ENCODE measurements at places on chromosomes 6 and 20. TPM values are rescaled to one million over a fixed set of nuclear protein-coding genes. Genes with fewer than 3 reads are reported as not detected.

DNA sequence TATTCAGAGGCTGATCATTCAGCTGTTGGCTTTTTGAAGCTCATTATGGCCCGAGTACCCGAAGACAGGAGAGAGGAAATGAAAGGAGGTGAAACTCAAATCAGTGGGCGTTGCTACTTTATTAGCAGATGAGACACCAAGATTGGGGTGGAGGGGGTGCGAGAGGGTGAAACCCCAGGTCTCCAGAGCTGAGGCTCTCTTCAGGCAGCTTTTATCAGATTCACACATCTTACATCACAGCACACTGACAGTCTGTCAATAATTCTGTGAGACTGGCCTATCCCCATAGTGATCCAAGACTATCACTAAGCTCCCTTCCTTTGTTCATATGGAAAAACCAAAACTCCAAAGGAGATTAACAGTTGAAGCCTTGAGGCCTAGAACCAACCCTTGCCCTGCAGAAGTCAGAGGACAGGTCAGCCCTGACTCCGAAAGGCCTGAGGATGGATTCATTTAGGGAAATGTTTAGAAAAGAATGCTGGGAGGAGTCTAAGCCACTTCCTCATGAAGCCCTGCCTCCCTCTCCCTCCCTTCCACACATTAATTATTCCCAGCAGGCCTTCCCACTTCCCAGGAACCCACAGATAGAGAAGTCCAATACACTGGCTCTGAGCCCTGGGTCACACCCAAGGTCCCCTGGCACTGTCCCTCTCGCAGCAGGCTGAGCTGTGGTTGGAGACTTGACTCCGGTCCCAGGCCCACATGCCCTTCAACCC, 23.2 kb downstream of the TRERF1 start:
- no peak overlapping the region for H3K4me3 ChIP-seq
- no peaks in the 10 kb centered on the region for H3K27me3 ChIP-seq
- no peak overlapping the region for H3K27ac ChIP-seq
- DNase-seq: no peak
- H3K36me3 ChIP-seq: no peaks in the 10 kb centered on the region
- H3K4me1 ChIP-seq: peaks cover 6% of the 10 kb centered on the region

- no peaks in the 10 kb centered on the region for H3K4me1 ChIP-seq
- H3K27me3 ChIP-seq: no peaks in the 10 kb centered on the region
- no peak for DNase-seq
- H3K27ac ChIP-seq: no peak overlapping the region
- H3K36me3 ChIP-seq: no peaks in the 10 kb centered on the region
- no peak overlapping the region for H3K4me3 ChIP-seq
Observed at GRCh38 chr20:46192376-46192944, 74.3 kb downstream of the CD40 start.

DNA sequence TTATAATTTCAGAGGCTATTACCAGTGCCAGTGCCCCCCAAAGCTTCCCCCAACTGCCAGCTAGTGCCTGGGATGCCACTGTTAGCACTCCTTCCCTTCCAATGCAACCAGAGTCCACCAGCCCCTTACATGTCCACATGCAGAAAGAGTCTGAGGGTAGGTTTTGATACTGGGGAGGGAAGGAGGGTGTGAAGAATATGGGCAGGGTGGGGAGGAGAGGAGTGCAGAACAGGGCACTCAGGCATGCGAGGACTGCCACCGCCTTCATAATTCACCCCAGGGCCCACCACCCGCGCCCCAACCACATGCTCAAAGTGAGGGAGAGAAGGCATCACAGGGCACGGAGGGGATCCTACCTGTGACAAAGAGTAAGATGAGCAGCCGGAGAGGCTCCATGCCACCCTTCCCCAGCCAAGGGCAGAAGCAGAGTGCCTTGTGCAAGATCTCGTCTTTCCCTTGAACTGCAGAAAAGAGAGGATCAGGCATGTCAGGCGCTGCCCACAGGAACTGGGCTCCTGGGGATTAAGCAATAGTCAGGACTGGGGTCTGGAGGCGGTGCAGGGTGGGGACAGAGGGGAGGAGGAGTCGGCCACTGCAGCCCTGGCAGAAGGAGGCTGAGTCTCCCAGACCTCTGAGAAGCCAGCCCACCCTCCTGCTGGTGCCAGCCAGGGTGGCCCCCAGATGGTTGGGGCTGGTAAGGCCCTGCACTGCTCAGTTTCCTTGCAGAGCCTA, at the start of gene TREM2:
TREM2 (minus strand) TSS at position 430 of the 732 bp plus-strand sequence; CDS start at position 396, 34 bp downstream.
- no peak within 1 kb of the TSS for H3K27ac ChIP-seq
- DNase-seq: no peak
- no peaks in the 10 kb centered on the region for H3K4me1 ChIP-seq
- no peaks in the 10 kb centered on the region for H3K27me3 ChIP-seq
- H3K4me3 ChIP-seq: peak within 1 kb of the TSS; percentile 45

DNA sequence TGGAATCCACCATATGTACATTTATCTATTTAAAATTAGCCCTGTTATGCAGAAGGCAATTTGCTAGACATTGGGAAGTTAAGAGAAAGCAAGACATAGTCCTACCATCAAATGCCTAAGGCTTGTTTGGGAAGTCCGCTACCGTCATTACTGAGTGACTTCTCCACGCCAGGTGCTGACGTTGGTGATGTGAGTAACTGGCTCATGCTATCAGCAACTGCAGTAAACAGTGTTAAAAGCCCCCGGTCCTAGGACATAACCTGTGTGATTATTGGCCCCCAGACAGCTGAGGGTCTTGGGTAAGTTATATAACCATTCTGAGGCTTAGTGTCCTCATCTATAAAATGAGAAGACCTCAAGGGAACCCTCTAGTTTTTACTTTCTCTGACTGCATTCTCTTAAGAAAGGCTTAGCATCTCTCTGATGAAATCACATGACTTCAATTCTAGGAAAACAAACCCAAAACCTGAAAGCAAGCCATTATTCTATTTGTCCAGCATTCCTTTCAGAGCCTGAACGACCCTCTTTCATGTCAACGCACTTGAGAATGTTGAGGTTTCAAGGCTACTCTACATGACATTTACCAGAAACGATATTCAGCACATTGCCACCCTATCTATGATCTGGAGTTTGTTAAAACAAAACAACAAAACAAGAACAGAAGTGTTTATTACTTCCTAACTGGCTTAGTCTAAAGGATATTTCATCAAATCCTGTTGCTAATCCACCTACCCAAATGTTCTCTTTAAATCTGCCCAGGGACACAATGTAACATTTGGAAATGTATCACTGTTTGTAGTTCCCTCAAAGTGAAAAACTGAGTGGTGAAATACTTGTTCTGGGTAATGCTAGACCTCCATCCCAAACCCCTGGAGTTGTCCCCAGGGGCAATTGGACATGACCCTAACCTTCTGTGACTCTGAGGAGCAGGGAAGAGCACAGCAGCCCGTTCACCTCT, 133.8 kb downstream of the BTBD3 start:
- H3K36me3 ChIP-seq: no peaks in the 10 kb centered on the region
- H3K27ac ChIP-seq: no peak overlapping the region
- H3K4me1 ChIP-seq: no peaks in the 10 kb centered on the region
- H3K4me3 ChIP-seq: no peak overlapping the region
- no peaks in the 10 kb centered on the region for H3K27me3 ChIP-seq

DNA sequence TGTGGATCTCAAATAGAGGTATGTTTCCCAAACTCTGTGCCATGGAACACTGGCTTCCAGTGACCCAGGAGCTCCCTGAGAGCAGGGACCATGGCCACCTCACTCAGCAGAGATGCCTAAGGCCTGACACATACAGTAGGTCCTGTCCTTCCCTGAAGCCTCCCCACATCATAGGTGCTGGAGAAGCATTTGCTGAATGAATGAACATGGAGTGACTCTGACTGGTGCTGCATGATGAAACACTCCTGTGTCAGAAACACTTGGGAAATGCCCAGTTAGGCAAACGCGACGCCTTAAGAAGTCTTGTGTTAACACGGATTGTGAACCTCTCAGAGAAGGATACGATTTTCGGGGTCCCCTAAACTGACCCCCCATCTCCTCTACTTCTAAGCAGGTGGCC, 14.3 kb downstream of the SLA2 start:
- no peak for DNase-seq
- no peaks in the 10 kb centered on the region for H3K27me3 ChIP-seq
- no peaks in the 10 kb centered on the region for H3K4me1 ChIP-seq
- H3K4me3 ChIP-seq: no peak overlapping the region

MOG gene
- not detected for total RNA-seq

DNA sequence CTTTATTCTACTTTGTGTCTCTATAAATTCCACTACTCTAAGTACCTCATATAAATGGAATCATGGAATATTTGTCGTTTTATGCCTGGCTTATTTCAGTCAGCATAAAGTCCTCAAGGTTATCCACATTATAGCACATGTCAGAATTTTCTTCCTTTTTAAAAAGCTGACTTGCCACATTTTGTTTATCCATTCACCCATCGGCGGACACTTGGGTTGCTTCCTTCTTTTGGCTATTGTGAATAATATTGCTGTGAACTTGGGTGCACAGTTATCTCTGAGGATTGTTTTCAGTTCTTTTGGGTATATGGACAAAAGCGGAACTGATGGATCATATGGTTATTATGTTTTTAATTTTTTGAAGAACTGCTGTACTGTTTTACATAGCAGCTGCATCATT, 39.1 kb upstream of the ME1 start:
- no peak overlapping the region for H3K27ac ChIP-seq
- H3K27me3 ChIP-seq: no peaks in the 10 kb centered on the region
- no peaks in the 10 kb centered on the region for H3K4me1 ChIP-seq
- no peaks in the 10 kb centered on the region for H3K36me3 ChIP-seq
- DNase-seq: no peak

RIPK1 gene
- total RNA-seq: 17.2 TPM

GGTLC1 gene
- total RNA-seq: not detected

DNA sequence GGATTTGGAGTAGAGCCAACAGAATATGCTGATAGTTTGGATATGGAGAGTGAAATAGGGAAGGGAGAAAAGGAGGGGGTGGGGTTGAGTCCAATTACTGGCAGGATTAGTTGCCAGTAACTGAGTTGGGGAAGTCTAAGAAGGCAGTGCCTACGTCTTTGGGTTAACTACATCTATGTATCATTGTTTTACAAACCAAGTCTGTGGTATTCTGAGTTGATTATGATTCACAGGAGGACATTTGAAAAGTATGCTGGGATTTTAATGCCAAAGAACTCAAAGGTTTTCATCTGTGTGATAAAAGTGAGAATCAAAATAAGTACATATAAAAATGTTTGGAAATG, 14.7 kb downstream of the DSE start:
- H3K27ac ChIP-seq: peak overlapping the region; percentile 64
- no peak for DNase-seq
- no peaks in the 10 kb centered on the region for H3K27me3 ChIP-seq
- no peaks in the 10 kb centered on the region for H3K36me3 ChIP-seq
- H3K4me1 ChIP-seq: peaks cover 37% of the 10 kb centered on the region
- no peak overlapping the region for H3K4me3 ChIP-seq

DNA sequence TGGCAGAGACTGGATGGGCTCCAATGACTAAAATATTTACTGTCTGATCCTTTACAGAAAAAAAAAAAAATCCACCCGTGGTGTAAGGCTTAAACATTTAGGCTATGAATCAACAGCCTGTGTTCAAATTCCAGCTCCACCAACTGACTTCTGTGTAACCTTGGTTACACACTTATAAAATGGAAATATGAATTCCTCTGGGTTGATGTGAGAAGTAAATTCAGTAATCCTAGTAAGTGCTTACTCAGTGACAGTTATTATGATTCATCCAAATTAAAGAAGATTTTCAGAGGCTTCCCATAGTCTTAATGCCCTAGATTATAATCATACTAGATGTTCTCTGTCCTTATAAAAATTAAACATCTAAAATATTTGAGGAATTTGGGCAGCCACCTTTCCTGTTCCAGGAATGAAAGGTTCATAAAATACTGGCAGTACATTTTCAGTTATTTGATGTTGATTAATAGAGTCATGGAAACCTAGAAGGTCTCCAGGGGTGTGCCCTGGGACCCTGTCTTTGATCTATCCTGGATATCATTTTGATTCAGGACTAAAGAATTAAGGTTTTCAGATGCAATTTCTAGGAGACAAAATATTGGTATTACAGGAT, 180.3 kb upstream of the ZNF217 start:
- H3K4me1 ChIP-seq: peaks cover 22% of the 10 kb centered on the region
- H3K27ac ChIP-seq: peak overlapping the region; percentile 43
- no peaks in the 10 kb centered on the region for H3K36me3 ChIP-seq
- no peak for DNase-seq
- no peaks in the 10 kb centered on the region for H3K27me3 ChIP-seq

DNA sequence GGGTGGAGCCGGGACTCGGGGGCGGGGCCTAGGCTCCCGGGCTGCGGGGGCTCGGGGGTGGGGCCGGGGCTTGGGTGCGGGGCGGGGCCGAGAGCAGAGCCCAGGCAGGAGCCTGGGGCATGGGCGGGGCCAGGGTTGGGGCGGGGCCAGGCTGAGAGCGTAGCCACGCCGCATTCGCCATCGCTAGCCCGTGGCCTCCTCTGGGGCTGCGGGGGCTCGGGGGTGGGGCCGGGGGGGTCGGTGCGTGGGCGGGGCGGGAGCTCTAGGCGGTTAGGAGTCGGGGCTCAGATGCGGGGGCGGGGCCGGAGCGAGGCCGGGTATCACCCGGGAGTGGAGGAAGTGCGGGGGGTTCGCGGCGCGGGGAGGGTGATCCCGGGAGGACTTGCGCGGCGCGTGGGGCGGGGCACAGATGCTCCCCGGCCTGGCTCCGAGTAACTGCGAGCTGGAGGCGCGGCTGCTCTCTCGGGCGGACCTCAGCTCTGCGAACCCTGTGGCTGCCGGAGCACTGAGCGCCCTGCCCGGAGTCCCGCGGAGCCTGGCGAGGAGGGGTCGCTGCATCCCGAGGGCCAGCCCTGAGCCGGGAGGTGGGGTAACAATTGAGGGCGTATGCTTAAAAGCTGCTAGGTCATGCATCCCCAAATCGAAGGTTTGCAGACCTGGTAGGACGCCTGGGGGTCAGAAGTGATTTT, 434 bp upstream of the ECI2 start:
- peaks cover 33% of the 10 kb centered on the region for H3K4me1 ChIP-seq
- H3K36me3 ChIP-seq: peaks cover 7% of the 10 kb centered on the region
- peak; percentile 89 for DNase-seq
- H3K27ac ChIP-seq: peak overlapping the region; percentile 69
- H3K27me3 ChIP-seq: no peaks in the 10 kb centered on the region

DNA sequence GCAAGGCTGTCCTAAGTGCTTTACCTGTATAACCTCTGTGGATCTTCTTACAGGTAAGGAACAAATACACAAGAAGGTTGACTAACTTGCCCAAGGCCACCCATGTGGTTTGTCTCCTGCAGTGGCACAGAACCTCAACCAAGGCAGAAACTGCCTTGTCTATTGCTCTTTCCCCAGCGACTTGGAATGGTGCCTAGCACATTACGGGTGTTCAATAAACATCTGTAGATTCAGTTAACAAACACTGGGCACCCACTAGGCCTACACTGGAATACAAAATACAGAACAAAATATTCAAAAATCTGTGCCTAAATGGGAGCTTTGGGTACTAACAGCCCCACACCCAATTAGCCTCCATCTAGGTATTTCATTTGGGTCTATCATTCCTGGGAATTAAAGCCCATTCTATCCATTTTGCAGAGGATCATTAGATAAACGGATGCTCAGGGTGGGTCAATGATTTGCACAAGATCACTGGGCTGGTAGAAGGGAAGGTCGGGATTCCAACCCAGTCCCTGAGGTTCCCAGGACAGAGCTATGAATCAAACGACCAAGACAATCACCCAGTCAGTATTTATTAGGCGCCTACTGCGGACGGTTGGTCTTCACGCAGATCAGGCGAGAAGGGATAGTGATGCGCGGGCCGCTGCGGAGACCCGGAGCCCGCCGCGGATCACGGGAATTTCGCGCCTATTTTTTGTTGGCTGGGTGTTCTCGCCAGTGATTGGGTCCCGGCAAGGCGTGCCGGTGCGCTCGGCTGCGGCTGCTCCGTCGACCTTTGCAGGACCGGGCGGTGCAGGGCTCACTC, at the start of gene STK35:
STK35 (plus strand) TSS at position 771 of the 808 bp plus-strand sequence. CDS start 55 bp downstream, outside the sequence.
- no peak for DNase-seq
- H3K27ac ChIP-seq: peak within 1 kb of the TSS; percentile 98
- H3K4me1 ChIP-seq: peaks cover 36% of the 10 kb centered on the region
- peak within 1 kb of the TSS; percentile 95 for H3K4me3 ChIP-seq
- no peaks in the 10 kb centered on the region for H3K27me3 ChIP-seq

All from thoracic aorta (tissue), 2 donors.